Femur (tissue), 1 donor: ENCODE measurements at places on chromosomes 3 and 15.

- DNase-seq: no peak
Measured at GRCh38 chr15:71187526-71187925, 72.3 kb downstream of the THSD4 start.

GRCh38 chr15:39250001-39250400, 330.9 kb upstream of the THBS1 start:
- no peak for DNase-seq

DNA sequence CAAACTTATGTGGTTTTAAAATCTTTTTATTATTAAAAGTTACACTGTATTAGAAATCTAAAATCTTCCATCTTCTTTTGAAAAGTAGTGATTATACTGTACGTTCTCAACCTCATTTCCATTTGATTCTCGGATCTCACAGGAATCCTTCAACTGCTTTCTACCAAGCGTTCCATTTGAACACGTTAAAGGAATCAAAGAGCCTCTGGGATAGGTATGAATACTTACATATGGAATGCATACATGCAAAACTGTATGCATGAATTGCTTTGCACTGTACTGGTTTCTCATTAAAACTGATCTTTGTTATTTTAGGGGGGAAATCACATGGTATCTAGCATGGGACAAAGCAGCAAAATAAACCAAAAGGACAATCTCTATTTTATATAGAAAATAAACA, 14.8 kb downstream of the TSC22D2 start:
- DNase-seq: no peak

GRCh38 chr3:117193390-117193789, 483.8 kb downstream of the TUSC7 start:
- no peak for DNase-seq

GRCh38 chr3:95508124-95508523, 1306.3 kb upstream of the EPHA6 start:
- no peak for DNase-seq

- DNase-seq: no peak
Measured at GRCh38 chr3:157836022-157836421, 270.2 kb downstream of the SHOX2 start.

DNA sequence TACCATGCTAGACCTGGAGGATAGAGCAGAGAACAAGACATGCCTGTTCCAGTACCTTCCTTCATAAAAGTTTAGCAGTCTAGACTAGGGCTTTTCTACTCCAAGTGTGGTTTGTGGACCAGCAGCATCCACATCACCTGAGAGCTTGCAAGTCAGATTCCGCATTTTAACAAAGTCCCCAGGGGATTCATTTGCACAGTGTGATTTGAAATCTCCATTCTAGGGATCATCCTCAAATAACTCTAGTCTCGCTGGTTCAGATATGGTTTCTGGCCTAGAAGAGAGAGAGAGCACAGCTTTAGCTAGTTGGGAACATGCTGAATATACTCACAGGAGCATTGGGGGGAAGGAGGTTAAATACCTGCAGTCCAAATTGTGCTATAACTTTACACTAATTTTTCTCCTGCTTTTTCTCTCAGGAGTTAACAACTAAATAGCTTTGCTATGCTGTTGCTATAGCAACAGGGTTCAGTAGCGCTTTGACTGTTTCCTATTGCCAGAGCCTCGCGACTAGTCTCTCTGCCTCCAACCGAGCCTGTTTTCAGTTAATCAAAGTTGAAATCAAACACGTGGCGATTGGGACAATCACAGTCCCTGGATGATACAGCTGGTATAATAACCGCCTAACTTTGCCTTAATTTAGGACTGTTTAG, 64.0 kb upstream of the RASGRF1 start:
- DNase-seq: no peak

GRCh38 chr3:135082706-135083105, 287.6 kb downstream of the EPHB1 start:
- no peak for DNase-seq

DNA sequence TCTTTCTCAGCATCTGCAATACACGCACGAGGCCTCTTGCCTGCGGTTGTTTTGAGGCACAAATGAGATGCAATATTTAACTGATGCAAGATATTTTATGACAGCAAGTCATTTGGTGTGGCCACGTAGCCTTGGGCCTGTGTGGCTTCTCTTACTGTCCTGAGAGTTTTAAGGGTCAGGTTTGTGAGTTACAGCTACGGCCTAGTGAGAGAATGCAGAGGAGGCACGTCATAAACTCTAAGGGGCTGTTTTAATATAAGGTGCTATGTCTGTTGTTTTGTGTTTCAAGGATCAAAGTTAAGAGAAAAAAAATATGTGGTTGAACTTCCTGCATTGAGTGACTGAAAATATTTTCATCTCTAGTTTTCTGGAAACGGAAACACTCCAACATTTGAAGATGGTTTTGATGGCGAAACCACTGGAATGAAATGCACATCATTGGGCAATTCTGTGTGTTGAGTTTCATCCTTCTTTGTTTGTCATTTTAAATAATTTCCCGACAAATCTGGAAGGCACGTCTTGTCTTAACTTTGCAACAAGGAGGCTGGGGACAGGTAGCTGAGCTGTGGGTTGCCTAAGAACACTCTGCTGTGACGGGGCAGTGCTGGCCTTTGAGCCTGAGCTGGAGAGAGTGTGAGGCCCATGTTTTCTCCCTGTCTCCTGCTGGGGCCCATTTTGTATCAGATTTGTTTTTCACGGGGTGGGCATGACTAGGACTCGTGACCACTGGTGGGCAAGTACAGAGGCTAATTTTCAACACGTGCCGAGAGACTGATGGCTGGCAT, 5.1 kb downstream of the APBA2 start:
- no peak for DNase-seq

DNA sequence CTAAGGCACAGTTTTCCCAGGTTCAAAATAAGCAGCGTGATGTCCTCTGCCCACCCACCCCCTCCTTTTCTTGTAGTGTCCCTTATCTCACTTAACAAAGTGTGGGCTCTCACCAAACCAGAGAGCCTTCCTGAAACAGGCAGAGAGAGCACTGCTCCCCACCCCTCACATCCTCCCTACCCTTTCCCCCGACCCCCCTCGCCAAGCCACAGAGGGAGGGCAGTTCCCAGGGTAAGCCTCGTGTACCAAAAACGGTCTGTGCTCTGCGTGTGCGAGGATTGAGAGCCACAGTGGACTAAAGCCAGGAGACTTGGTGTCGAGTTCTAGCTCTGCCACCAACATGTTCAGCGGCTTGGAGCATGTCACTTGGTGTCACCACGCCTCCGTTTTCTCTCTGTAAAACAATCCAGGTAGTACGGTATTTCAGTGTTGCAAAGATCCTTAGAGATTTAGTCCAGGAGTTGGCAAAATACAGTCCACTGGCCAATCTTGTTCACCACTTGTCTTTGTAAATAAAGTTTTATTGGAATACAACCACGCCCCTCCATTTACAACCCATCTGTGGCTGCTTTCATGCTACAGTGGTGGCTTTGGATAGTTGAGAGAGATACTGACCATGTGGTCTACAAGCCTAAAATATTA, 249.9 kb downstream of the OPA1 start:
- no peak for DNase-seq

GRCh38 chr15:93997071-93997658, 234.2 kb upstream of the MCTP2 start:
- no peak for DNase-seq

DNA sequence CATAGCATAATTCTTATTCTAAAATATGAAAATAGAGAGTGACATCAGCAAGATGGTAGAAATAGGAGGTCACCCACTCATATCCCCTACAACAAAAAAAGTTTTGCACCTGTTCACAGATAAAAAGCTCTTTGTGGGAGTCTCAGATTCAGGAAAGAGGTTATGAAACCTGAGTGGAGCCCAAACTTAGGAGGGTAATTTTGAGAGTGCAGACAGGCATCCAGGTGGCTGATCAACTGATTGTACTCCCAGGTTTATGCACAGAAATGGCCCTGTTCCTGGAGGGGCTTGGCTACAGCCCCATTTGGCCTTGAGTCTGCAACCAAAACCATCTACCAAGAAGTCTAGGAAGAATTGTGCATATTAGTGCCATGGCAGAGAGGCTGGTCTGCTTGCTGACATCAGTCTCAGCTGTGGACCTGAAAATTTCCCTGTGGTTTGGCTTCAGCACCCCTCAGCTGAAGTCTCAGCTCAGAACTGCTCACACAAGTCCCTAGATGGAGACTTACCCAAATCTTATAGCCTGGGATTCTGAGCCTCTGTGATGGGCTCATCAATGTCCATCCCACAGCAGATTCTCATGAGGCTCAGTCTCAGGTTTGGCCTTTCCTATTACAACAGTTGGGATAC, 291.6 kb downstream of the IL20RB start:
- no peak for DNase-seq

GRCh38 chr3:129240436-129240835, 9.0 kb upstream of the COPG1 start:
- no peak for DNase-seq

GRCh38 chr3:197406266-197406665, 107.9 kb upstream of the DLG1 start:
- DNase-seq: peak; percentile 87

DNA sequence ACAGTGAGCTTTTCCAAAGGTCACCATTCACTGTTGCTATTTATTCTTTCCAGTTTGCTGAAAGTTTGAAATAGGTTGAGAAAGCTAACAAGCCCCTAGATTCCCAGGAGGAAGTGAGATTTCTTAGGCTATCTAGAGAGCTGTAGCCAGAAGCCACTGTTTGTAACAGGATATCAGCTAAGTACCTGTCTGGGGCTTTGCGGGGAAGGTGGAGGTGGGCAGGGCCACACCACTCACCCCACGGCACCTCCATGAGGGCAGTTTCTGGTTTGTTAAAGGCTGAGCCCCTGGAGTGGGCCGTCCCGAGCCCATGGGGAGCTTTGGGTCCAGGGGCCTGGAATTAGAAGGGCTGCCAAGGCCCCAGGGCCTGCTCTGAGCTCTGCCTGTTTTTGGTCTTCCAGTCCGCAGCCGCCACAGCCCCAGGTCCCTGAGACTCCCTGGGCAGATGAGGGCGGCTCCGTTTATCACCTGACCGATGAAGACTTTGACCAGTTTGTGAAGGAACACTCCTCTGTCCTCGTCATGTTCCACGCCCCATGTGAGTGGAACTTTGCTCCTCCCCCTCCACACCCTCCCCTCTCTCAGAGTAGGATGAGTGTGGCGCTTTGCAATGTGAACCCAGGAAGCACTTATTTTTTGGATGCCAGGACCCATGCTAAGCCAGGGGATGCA, 63.4 kb downstream of the PDIA5 start:
- no peak for DNase-seq

DNA sequence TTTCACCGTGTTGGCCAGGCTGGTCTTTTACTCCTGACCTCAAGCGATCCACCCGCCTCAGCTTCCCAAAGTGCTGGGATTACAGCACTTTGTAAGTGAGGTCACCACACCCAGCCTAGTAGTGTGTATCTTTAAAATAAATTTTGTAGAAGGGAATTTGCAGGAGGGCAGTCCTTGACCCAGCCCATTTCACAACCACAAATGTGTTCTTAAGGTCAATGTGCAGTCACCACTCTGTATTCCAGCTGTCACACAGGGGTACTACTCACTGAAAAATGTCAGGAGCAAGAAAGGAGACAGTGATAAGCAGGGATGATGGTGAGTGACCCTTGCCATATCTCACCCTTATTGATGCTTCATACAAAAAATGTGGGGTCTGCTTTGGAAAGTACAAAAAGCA, 98.5 kb downstream of the FRMD5 start:
- DNase-seq: no peak

DNA sequence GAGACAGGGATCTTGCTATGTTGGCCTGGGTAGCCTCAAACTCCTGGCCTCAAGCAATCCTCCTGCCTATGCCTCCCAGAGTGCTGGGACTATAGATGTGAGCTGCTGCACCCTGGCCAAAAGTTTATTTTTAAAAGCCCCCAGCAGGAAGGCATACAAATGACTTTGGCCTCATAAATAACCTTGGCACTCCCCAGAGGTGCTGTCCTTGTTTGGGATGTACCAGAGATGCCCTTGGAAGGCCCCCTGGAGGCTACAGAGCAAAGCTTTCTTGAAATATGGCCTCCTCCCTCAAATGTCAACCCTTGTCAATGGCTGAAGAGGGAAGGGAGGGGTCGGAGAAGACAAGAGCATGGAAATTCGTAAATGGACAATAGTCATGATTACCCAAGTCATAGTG, 14.0 kb upstream of the RTP3 start:
- no peak for DNase-seq

DNA sequence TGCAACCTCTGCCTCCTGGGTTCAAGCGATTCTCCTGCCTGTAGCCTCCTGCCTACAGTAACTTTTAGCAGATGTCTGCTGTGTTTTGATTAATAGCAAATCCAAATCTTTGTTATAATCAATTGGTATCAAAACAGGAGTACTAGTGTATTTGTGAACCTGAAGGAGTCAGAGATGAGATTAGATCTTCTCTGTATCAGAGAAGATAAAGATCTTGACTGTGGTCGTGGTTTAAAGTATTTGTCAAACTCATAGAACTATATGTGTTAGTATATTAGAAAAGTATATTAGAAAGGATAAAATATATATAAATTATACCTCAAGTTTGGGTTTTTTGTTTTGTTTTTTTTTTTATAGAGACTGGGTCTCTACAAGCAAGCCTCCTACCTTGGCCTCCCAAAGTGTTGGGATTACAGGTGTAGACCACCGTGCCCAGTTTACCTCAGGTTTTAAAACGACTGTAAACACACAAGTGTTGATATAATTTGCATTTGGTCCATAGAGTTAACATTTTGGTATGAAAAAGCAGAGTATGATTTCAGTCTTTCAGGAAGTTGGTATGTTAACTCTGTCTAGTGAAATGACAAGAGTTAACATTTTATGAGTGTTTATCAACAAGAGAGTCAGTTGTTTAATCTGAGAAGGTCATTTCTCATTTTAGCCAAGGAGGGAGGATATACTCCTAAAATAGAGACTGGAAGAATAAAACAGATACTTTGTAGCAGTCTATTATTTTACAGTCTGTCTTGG, 18.3 kb downstream of the RTF1 start:
- no peak for DNase-seq

DNA sequence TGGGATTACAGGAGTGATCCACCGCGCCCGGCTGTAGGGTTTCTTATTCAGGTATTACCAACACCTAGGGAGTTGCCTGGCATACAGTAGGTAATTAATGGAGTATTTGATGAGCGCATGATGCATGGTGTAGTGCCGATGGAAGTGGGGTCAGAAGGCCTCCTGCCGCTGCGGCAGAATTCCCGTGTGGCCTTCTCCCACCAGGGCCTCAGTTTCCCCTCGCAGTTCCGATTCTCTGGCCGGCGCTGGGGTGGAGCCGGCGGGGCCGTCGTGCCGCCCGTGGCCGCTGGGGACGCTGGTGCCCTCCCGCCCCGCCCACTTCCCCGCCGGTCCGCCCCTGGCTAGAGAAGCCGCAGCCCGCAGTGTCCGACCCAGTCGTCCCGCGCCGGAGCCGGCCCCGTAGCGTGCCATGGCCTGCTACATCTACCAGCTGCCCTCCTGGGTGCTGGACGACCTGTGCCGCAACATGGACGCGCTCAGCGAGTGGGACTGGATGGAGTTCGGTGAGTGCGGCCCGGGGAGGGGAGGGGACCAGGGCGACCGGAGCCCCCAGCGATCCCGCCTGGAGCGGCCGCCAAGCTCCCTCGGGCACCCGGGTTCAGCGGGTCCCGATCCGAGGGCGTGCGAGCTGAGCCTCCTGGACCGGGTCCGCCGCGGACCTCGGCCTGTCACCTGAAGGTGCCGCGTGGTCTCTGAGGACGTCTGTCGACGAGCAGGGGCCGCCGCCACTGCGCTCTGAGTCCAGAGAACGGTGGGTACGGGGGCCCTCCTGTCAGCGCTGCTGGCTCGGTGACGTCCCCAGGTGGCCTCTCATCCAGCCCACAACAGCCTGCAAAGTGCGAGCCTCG, at the start of gene IRAK2:
IRAK2 (plus strand) TSS at position 374 of the 848 bp plus-strand sequence; CDS start at position 410, 36 bp downstream.
- DNase-seq: peak; percentile 80

- DNase-seq: no peak
Measured at GRCh38 chr3:70433091-70433490, 120.7 kb upstream of the MDFIC2 start.
